ENCODE measurements at places on chromosomes 5 and 9.

DNA sequence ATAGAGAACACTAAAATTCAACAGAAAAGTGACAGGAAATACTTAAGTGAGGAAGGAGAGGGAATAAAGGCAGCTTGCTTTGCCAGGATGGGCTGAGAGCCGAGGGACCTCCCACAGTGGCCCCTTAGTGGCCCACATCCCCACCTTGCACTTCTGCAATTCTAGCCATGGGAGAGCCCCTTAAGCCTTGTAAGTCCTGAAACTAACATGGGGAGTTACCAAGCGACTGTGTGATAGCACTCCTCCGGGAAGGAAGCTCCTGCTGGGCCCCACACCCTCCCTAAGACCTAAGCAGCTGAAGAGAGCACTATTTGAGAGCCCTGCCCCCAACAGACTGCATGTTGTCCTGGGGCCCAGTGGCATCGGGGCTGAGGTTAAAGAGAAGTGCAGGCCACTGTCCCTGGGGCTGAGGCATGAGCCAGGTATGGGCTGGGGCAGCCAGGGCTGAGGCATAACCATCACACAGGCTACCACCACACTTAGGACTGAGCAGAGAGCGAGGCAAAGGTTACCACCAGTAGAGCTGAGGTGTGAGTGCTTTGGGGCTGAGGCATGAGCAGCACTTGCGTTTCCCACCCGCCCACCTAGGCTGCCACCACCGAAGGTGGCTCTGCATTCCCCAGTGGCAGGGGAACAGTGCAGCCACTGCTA is 301.8 kb upstream of the TRPC7 start:
- DNase-seq = no peak

- DNase-seq = no peak
Measured at GRCh38 chr5:142020122-142020659, 7.4 kb upstream of the GNPDA1 start.

DNA sequence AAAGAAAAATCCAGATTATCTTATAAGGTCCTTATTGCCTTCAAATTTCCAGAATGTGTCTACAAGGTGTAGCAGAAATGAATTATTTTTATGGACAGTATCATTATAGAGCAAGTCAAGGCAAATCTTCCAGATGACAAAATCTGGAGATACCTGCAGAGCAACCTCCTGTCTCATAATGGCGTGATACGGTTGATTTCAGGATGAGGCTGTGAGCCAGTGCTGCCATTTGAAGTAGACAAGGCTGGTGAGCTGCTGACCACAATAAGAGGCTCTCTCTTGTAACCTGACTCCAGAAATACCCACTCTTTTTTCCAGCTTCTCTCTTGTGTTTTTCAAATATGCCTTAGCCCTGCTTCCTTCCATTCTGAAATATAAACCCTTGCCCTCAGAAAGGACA is 108.2 kb downstream of the HTR1A start:
- DNase-seq = no peak

DNA sequence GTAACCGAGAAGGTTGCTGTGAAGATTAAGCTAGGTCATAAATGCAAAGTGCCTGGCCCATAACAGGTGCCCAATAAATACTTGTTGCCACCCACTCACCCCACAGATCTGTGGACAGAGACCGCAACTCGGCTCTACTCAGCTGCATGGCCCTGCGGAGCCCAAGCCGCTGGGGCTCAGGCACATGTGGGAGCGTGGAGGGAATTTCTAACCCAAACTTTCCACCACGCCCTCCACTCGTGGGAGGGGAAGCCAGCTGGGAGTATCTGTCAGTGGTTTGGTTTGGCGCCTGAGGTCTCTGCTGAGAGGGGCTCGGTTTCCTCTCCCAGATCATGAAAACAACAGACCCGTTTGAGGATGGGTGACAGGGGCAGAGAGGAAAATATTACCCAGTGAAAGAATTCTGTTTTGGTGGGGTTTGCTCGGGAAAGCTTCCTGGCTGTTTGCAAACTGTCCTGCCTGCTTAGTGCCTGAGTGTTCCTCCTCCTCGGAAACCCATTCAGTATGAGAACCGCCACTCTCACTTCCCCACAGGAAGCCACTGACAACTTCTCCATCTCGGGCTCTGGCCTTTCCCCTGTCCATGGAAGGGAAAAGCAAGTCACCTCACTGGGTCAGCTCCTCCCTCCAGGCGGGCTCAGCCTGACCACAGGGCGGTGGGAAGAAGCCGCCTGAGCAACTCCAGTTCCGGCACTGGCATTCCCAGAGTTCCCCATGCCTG is 60.1 kb downstream of the RGS3 start:
- no peak for DNase-seq

GRCh38 chr5:98454407-98454806 is 319.1 kb upstream of the RGMB start:
- DNase-seq = no peak

DNA sequence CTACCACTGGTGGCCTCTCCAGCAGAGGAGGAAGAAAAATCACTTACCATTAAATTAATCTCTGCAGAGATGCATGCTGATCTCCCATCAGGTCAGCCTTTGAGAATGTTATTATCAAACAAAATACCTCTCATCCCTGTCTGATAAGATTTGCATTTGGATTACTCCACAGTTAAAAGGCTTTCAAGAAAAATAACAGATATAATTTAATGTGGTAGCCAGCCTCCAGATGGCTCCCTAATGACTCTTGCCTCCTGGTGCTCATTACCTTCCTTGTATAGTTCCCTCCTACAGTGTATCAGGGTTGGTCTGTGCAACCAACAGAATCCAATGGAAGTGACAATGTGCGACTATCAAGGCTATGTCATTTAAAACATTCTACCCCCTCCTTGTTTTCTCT is 63.6 kb upstream of the TNPO1 start:
- no peak for DNase-seq

DNA sequence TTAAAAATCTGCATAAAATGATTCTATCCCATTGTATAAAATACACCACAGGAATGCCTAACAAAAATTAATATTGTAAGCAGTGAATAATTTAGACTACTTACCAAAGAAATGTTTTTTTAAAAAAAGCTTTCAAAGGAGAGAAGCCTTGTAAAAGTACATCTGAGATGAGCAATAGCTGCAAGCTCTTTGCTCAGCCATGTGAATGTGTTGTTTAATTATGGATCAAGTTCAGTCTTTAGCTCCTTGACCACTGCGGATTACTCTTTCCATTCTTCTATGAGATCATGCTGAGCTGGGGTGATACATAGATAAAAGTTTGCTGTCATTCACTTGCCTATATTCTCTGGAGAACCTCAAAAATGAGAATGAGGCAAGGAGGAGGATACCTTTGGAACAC is 782.4 kb upstream of the ZNF608 start:
- DNase-seq = no peak

GRCh38 chr9:130104491-130105193 is 50.9 kb downstream of the GPR107 start:
- DNase-seq = no peak

Measured in NCI-H1930 (cell line).